ENCODE measurements at places on chromosomes 5 and 9. TPM values are rescaled to one million over a fixed set of nuclear protein-coding genes. Genes with fewer than 3 reads are reported as not detected.

GRCh38 chr9:134641173-134641989, at the start of gene COL5A1:
Gene COL5A1, plus strand, starts transcription at chr9:134641803. Its CDS starts 385 bp downstream, at chr9:134642188.
- H3K4me3 ChIP-seq, result peak within 1 kb of the TSS; percentile 41
- no peak for DNase-seq
- H3K27ac ChIP-seq, result no peak within 1 kb of the TSS
- no peaks in the 10 kb centered on the region for H3K36me3 ChIP-seq

DNA sequence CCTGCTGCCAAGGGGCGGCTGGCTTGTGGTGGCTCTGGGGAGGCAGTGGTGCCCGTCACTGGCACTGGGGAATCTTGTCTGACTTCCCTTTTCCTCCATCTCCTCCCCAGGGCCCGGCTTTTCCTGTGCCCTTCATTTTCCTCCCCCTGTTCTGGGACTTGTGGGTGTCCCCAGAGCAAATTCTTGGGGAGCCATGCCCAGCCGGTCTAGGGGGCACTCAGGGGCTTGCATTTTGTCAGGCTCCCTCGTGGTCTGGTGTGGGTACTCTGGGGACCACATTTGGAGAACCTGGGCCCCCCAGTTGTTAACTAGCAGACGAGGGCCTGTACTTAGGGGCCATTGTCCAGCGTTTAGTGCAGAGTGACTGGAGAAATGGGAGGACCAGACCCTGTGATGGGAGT, 105.2 kb upstream of the IER5L start:
- H3K27ac ChIP-seq, result no peak overlapping the region
- no peaks in the 10 kb centered on the region for H3K27me3 ChIP-seq
- H3K36me3 ChIP-seq, result no peaks in the 10 kb centered on the region
- H3K4me3 ChIP-seq, result no peak overlapping the region
- no peak for DNase-seq

GRCh38 chr9:81320909-81321482, 368.4 kb downstream of the TLE1 start:
- no peak overlapping the region for H3K4me3 ChIP-seq
- no peaks in the 10 kb centered on the region for H3K36me3 ChIP-seq
- H3K27ac ChIP-seq, result no peak overlapping the region
- no peak for DNase-seq
- peaks cover 18% of the 10 kb centered on the region for H3K4me1 ChIP-seq

The SAXO1 gene
- not detected for total RNA-seq

The RACK1 gene
- 2,766 TPM for total RNA-seq

All from PC-9 (cell line).